Endothelial cell of umbilical vein (primary cell): ENCODE measurements at places on chromosomes 16 and 17. TPM values are rescaled to one million over a fixed set of nuclear protein-coding genes. Genes with fewer than 3 reads are reported as not detected.

DNA sequence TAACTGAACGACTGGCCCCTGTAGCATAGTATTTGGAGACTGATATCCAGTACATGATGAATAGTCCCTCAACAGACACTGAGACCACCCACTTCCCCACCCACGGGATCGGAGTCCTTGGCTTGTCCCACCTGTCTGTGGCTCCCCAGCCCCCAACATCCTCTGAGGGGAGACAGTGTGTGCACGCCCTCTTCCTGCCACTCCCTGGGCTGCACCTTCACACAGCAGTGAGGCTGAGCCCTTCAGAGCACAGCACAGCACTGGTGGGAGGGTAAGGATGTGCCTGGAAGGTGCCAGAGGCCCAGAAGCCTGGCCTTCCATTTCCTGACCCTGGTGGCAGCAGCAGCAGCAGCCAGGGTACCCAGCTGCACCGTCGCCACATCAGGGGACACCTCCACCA lies 11.0 kb downstream of the DNASE1 start:
- DNase-seq: no peak

DNA sequence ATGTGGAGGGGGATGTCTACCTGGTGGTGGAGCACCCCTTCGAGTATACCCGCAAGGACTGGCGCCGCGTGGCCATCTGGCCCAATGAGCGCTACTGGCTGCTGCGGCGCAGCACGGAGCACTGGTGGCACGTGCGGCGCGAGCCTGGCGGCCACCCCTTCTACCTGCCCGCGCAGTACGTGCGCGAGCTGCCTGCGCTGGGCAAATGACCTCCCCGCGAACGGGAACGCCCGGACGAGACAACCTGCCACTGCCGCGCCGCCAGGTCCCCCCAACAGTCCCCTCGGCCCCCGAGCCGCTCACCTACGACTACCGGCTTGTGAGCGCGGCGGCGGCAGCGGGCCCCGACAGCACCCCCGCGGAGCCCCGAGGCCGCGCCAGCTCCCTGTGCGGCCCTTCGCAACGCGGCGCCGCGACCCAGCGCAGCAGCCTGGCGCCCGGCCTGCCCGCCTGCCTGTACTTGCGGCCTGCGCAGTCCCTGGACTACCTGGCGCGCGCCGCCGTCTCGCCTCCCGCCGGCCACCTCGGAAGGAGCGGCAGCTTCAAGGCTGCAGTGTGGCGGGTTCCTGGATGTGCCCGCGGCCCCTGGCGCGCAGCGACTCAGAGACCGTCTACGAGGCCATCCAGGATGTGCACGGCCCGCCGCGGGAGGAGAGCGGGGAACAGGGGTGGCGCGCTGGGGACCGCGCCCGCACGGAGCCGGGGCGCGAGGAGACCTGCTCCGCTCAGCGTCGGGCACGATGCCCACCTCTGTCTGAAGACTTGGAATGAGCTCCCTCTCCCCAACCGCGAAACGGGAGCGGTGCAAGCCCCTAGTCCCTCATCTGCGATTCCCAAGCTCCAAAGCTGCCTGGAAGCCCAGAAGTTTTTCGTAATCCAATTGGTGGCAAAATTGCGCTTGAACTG lies 48.7 kb upstream of the AMZ2 start:
- DNase-seq: no peak

- no peak for DNase-seq
Measured at GRCh38 chr16:29664091-29664921, 1.3 kb downstream of the SPN start.

GRCh38 chr16:2716948-2717347 lies 3.1 kb downstream of the PRSS27 start:
- no peak for DNase-seq

DNA sequence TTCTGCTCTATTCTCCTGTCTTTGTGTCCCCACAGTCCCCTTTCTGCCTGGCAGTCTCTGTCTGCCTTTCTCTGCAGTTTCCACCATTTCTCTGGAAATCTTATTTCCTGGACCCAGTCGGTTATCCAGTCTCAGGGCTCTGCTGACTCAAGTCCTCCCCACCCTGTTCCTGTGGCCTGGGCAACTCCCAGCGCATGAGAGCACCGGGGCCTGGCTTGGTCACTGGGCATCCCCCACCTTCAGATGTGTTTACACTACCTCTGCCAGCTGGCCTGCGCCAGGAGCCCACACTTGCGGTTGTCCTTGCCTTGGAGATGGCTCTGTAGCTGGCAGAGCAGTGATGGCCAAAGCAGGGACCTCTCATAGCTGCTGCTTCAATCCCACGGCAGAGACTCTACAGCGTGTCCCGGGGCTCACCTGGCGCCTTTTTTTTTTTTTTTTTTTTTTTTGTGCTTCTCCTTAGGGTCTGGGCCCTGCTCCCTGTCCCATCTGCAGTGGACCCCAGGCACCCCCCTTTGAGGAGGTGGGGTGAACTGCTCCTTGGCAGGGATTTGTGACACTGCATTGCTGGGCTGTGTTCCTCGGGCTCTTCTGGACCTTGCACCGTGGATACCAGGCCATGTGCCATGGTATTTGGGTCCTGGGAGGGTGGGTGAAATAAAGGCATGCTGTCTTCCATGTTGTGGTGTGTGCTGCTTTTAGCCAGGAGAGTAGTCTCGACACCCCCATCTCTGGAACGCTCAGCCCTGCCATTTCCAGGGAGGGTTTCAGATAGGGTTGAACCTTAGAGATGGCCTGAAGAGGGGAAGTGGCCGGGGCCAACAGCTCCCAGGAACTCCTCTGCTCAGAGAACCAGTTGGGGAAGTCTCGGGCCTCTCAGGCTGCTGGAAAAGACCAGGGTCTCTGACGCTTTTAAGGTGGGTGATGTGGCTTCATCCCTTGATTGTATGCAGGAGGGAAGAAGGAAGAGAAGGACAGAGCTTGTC lies 17.5 kb downstream of the GUCY2D start:
- DNase-seq: no peak

DNA sequence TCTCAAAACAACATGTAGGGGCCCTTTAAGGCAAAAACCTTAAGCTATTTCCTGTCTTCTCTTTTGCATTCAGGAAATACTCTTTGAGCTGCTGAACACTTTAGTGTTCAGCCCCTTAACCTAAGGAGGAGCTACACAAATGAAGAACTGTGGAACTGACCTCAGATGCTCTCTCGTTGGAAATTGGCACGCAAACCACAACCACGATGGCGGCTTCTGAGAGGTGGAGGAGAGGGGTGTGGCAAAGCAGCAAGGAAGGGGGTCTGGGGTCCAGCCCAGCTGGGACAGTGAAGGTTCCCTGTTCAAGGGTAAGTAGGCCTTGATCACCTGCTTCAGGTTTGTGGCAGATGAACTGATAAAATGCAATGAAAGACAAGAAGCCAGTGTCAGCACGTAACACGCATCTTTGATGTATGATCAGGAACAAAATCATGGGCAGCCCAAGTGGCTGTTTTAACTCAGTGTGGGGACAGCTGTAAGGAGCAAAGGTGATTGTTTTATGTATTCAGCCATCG lies 291.6 kb upstream of the TNRC6C start:
- no peak for DNase-seq

GRCh38 chr17:3692346-3692745 lies 3.6 kb downstream of the P2RX5 start:
- DNase-seq: no peak

- no peak for DNase-seq
Measured at GRCh38 chr16:82999711-83000110, 372.9 kb downstream of the CDH13 start.

DNA sequence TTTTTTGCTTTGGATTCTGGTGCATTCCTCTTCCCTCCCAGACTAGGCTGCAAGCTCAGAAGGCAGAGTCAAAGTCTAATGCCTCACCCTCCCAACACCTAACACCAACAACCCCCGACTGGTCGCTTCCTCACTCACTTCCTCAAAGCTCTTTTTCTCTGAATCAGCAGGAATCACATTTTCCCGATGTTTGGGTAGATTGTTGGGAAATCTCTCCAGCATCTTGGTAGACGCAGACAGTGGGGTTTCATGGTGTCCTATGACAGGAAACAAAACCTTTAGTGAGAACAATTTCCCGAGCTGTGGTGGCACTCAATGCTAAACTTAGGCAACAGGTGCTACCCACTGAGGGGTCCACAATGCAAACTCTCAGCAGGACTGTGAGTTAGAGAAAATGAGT lies 39.9 kb upstream of the ICAM2 start:
- DNase-seq: peak; percentile 65

DNA sequence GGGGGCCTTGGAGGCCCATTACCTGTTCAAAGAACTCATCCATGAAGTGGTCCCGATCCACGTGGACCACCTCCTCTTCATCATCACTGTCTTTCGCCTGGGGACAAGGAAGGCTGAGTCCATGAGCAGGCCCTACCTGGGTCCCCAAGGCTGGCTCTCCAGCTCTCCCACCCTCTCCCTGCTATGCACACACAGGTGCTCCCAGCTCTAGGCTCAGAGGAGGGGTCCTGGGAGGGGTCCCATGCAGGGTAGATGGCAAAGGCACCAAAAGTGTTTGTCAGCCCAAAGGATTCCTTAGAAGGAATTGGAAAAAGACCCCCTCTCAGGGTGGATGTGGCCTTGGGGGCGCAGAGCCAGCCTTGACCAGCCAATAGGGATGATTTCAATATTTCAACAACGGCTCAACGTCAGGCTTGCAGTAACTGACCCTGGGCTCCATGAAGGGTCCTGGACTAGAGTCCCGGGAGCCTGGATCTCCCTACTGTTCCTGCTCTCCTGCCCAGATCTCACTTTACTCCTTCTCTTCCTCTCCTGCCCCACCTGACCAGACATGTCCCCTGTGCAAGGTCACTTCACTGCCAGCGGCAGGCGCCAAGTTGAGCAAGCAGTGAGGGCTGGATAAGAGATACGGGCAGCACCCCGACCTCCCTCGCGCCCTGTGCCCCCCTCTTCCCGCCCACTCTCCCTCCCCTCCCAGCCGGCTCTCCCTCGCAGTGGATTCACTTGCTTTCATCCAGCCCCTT lies 8.8 kb downstream of the STX1B start:
- DNase-seq: no peak

GRCh38 chr16:11581678-11582077 lies 5.0 kb downstream of the LITAF start:
- DNase-seq: no peak

- no peak for DNase-seq
Measured at GRCh38 chr17:14205992-14206461, 30.6 kb downstream of the CDRT15 start.

- no peak for DNase-seq
Measured at GRCh38 chr16:19854543-19854876, 30.1 kb downstream of the GPRC5B start.

DNA sequence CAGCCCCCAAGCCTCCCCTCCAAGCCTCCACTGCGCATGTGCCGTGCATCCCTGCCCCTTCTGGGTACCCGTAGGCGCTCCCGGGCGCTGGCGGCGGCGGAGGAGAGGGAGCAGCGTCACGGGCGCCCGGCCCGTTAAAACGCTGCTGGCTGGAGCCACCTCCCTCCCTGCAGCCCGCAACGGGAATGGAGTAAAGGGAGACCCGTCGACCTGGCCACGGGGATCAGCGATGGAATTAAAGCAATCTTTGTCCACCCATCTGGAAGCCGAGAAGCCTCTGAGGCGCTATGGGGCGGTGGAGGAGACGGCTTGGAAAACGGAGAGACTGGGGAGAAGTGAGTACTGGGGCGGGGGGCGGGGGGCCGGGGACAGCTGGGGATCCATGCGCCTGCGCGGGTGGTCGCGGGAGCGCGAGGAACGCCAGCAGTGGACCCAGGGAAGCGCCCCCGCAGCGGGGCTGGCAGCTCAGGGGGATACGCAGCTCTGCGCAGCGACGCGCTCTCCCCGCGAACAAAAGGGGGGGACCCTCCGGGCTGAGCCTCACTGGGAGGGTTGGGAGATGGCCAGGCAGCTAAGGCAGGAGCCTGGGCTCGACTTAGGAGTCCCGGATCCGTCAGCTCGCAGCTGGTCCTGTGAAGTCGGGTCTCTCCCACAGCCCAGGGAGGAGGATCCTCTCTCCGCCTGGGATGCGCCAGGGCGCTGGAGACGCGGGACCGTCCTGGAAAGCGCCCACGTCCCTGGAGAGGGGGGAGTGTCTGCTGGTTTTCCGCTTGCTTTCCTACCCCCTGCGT lies at the start of gene BMERB1:
TSS of gene BMERB1 (plus strand) at position 164 of the 791 bp plus-strand sequence. CDS start at position 230, 66 bp downstream.
- peak; percentile 73 for DNase-seq

DNA sequence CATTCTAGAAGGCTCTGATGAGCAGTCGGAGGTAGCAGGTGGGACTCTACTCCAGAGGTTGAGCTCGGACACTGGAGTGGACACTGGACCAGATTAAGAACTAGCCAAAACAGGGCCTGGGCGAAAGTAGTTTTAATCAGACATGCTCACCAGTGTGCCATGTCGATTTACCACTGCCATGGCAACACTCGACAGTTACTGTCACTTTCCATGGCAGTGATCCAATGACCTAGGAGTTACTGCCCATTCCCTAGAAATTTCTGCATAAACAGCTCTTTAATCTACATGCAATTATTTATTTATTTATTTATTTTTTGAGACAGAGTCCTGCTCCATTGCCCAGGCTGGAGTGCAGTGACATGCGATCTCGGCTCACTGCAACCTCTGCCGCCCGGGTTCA lies 7.2 kb upstream of the METTL9 start:
- DNase-seq: no peak

- no peak for DNase-seq
Measured at GRCh38 chr16:86022381-86022960, 123.5 kb downstream of the IRF8 start.

GRCh38 chr17:38352245-38353085 lies 821 bp downstream of the SOCS7 start:
- peak; percentile 44 for DNase-seq

Gene MYH11
- polyA plus RNA-seq: not detected in 2 replicates

Gene CA5A
- polyA plus RNA-seq: not detected in 2 replicates

Gene TMEM238L
- not detected in 2 replicates for polyA plus RNA-seq

Gene MPV17L
- 0.06 and 0.18 TPM in 2 replicates for polyA plus RNA-seq

Gene PRSS21
- 0.19 and 0.28 TPM in 2 replicates for polyA plus RNA-seq

Gene CD79B
- 2.2 and 3.9 TPM in 2 replicates for polyA plus RNA-seq

Gene CD7
- polyA plus RNA-seq: not detected in 2 replicates
